ENCODE measurements at places on chromosomes 2 and 18.

DNA sequence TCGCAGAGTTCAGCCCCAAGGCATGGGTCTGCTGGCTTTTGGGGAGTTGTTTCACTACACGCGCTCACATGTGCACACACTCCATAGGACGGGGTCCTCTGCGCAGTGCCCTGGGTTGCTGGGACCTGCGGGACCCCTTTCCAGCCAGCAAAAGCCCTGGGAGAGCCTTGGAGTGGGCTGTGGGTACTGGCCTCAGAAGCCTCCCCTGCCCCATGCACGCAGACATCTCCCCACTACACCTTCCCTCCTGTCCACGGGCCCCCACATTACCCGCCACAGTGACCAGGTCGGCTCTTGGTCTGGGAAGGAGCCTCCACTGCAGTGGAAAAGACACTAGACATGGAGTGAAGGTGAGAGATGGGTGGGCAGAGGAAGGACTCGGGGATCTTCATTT is 48.5 kb downstream of the FAM168B start:
- DNase-seq = no peak

GRCh38 chr2:168180483-168180882 is 66.9 kb downstream of the STK39 start:
- no peak for DNase-seq

DNA sequence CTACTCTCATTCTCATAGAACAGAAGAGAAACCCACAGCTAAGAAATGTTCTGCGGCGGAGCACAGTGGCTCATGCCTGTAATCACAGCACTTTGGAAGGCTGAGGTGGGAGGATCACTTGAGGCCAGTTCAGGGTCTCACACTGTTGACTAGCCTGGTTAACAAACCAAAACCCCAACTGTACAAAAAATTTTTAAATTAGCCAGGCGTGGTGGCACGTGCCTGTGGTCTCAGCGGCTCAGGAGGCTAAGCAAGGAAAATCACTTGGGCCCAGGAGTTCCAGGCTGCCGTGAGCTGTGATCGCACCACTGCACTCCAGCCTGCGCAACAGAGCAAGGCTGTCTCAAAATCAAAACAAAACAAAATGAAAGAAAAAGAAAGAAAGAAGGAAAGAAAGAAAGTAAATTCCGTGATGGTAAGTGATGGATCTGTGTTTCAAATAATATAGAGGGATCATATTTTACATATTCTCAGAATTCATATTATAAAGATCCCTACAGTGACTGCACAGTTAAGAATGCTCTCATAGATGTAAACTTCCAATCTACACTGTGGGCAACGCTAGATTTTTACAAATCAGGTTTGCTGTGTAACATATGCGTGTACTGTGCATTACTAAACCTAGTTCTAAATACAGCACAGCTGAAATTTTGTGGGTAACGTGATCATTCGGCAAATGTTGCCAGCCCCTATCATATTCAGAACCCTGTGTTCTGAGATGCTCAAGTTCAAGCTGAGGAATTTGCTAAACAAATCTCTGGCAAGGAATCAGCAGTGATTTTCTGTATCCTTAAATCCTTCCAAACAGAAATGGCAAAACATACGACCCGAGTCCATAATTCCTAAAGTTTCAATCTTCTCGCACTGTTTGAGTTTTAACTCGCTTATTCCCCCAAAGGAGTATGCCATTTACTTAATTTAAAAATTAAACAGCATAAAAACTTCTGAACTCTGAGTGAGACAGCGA is 1.2 kb upstream of the RAB12 start:
- peak; percentile 33 for DNase-seq

DNA sequence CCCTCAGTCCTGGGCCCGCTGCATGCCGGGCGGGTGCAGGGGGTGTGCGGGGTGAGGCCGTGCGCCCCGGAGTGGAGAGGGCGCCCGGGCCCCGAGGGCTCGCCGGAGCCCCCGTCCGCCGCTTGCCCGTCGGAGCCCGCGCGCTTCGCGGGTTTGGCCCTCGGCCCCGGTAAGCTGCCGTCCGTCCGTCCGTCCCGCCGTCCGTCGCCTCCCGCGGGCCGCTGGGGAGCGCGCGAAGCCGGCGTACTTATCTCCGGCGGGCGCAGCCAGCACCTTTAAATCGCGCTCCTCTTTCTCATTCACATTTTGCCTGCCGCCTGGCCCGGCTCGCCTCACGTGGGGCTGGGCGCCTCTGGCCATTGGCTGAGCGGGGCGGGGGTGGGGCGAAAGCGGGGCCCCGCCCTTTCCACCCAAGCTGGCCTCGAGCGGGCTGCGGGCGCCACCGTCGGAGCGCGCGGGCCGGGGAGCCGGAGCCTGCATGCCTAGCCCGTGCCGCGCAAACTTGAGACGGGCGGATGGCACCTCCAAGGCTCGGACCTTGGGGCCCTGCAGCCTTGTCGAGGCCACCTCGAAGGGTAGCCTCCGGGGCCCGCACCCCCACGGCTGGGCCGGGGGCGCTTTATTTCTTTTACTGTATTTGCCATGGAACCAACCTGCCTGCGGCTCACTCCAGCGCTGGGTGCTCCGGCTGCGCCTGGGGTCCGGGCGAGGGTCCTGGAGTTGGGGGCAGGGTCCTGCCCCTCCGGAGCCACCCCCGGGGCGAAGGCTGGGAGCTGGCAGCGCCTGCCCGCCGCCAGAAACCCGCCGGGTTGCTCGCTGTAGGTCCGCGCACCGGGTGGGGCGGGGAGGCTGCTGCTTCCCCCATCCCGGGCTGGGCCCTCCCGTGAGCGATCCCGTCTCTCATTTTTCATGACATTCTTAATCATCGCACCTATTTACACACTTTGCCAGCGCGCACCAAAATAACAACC is at the start of gene GBX2:
TSS of gene GBX2 (minus strand) at position 277 of the 971 bp plus-strand sequence. CDS start 415 bp downstream, outside the sequence.
- peak; percentile 48 for DNase-seq

DNA sequence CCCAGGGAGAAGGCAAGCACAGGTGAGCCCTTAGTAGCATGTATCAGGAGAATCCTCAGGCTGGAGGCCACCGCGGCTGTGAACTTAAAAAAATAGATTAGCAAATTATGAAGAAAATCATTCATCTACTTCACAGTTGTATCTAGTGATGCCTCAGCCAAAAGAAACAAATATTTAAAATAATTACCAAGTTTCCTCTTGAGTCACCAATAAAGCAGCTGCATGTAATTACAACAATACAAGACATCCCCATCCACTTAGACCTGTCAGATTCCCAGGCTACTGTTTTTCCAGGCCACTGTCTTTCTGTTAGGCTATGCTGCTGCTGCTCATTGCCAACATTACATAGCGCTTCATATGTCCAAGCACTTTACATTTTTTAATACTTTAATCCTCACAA is 54.6 kb upstream of the PHLPP1 start:
- DNase-seq = peak; percentile 11

- no peak for DNase-seq
Measured at GRCh38 chr18:42242758-42243157, 287.7 kb downstream of the PIK3C3 start.

- DNase-seq = peak; percentile 67
Measured at GRCh38 chr2:27833931-27834330, 56.3 kb downstream of the RBKS start.

DNA sequence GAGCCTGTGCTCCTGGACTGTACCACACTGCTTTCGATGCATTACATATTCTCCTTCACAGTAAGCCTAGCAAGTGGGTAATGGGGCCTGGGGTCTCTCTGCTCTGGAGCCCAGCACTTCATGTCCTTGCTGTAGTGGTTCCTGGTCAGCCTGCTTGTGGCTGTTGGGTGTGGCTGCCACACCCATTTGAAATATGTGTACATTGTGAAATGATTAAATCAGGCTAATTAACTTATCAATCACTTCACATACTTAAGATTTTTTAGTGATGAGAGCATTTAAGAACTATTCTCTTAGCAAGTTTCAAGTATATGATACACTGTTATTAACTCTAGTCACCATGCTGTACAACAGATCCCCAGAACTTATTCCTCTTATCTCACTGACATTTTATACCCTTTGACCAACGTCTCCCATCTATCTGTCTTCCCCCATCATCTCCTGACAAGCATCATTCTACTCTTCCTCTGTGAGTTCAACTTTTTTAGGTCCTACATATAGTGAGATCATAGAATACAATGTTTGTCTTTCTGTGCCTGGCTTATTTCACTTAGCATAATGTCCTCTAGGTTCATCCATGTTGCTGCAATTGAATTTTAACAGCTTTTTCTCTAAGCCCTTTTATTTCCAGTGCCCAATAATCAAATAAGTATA is 92.1 kb downstream of the LYPD6 start:
- peak; percentile 76 for DNase-seq

GRCh38 chr2:129758784-129759471 is 220.5 kb upstream of the RAB6C start:
- DNase-seq = no peak

DNA sequence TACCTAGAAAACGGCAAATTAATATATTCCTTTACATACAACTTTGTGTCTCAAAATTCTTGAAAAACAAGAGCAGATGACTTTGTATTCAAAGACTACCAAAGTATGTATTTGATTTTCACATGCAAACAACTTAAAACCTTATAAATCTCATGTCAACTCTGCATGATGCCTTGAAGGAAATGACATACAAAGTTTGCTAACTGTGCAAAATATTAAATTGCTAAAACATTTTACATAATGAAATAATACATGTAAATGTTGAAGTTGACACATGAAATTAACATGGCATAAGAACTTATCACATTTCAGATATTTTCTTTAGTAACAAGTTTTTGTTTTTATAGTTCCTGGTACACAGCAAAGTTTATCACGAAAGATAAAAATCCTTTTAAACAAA is 20.8 kb upstream of the C2orf42 start:
- DNase-seq = no peak

GRCh38 chr2:165766326-165766927 is 27.6 kb downstream of the GALNT3 start:
- DNase-seq = no peak

GRCh38 chr2:136251197-136251884 is 133.4 kb upstream of the CXCR4 start:
- DNase-seq = no peak

GRCh38 chr2:1713142-1713838 is 31.0 kb downstream of the PXDN start:
- no peak for DNase-seq

DNA sequence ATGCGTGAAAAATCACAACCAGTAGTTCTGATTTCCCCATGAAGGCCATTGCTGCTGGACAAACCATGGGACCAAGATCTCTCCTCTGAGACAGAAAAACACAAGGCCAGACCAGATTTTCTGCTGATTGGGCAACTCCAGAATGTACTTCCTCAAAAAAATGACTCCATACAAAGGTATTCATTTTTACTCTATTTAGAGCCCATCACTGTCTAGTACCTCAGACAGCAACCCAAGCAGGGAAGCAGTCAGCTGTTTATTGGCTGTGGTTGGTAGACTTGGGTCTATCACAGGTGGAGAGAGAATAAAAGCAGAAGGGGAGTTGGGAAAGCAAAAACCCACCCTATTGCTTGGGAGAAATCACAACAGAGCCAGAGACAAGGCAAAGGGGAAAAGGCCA is 219.9 kb downstream of the PIK3C3 start:
- peak; percentile 33 for DNase-seq

DNA sequence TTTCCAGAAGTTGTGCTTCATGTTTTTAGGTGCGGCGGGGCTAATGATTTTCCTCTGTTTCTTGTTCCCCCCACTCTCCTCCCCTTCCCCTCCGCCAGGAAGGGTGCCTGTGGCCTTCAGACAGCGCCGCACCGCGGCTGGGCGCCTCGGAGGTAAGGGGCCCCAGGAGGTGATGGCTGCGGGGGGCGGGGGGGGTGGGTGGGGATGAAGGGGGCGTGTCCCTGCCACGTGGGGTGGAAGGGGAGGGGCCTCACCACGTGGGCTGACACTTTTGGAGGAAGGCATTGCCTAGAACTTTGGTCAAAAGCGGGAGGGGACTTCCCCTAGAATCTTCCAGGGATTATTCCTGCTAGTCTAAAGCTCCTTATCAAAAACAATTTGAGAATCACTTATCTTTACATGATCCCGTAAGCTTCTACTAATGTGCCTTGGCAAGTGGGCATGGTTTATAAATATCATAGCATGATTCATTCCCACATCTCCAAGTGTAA is 83.1 kb downstream of the FAM210A start:
- DNase-seq = no peak

GRCh38 chr2:119477113-119477505 is 45.5 kb downstream of the TMEM37 start:
- DNase-seq = no peak

- no peak for DNase-seq
Measured at GRCh38 chr2:218780046-218780445, 1.9 kb upstream of the CYP27A1 start.

GRCh38 chr2:110858993-110859701 is 126.8 kb downstream of the ACOXL start:
- DNase-seq = no peak

DNA sequence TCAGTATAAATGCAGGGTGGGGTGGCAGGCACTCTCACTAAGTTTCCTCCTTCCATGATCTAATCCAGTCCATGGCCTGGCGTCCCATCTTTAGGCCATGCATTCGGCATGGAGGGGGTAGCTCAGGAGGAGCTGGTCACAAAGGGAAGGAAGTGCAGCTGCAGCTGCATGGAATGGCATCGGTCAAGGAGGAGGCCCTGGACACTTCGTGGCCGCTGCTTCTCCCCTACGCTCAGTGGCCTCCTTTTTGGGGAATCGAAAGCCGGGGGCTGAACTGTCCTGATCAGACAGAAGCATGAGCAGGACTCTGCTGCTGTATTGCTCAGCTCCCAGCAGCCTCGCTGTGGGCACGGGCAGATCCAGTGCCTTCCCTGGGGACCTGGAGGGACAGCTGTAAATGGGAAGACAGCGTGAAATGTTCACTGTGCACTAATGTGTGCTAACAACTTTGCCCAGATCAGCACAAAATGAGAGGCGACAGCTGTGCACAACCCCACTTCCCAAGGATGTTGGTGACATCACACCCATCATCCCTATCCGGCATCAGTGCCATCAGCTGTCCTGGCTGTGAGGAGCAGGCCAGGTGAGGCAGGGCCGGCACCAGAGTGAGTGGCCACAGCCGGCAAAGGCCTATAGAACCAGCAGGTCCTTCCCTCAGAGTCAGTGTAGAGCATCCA is 520.1 kb upstream of the RAB6C start:
- DNase-seq = no peak

GRCh38 chr2:164764996-164765395 is 76.6 kb downstream of the COBLL1 start:
- DNase-seq = peak; percentile 21

GRCh38 chr2:387980-388421 is 100.1 kb upstream of the ALKAL2 start:
- no peak for DNase-seq

GRCh38 chr2:177322801-177323261 is 58.3 kb upstream of the NFE2L2 start:
- DNase-seq = no peak

DNA sequence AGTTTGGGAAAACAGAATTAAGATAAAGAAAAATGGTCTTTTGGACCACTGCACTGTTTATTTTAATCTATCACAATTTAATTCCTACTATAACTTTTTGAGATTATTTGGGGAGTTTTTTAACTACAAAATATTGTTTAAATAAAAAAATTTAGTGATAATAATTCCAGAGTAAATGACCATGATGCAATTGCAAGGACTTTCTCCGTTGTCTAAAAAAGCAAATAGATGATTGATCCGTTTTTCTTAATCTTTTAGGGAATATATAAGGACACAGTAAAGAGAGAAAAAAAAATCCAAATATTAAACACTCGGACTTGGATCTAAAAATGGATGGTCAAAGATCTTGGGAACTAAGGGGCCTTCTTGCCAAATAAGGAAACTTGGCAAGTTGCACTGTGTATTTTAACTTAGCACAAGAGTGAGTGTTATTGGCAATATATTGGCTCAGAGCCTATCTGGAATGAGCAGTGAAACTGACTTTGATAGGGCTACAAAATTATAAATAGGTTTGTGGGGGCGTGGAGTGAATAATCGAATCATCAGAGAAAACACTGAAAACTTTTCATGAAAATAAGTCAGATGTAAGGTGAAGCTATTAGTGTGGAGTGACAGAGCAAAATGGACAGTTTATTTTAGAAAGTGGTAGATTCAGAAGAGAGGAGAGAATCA is 2.0 kb downstream of the MAP3K20 start:
- peak; percentile 56 for DNase-seq

Measured in AG10803 (cell line).